ENCODE measurements at places on chromosomes 3 and 15. TPM values are rescaled to one million over a fixed set of nuclear protein-coding genes. Genes with fewer than 3 reads are reported as not detected.

GRCh38 chr3:32175607-32176197, 62.8 kb upstream of the CMTM8 start:
- DNase-seq = peak; percentile 46

DNA sequence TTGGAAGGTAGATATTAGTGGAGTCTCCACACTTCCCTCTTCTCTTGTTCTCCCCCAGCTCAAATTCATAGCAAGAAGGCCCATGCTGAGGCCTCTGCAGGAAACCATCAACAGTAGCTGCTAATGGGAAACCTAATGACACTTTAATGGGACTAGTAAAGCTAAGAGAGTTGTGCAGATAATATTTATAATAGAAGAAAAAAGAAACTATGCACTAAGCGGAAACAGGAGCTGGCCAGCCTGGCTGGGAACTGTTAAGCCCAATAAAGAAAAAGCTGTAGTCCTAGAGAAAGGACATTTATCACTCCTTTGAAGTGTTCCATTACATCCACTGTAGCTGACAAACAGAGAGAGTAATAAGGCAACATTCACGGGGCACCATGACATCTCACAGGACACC, 229.6 kb downstream of the IGSF11 start:
- no peak for DNase-seq

- no peak for DNase-seq
Observed at GRCh38 chr3:4748701-4749378, 230.4 kb upstream of the BHLHE40 start.

DNA sequence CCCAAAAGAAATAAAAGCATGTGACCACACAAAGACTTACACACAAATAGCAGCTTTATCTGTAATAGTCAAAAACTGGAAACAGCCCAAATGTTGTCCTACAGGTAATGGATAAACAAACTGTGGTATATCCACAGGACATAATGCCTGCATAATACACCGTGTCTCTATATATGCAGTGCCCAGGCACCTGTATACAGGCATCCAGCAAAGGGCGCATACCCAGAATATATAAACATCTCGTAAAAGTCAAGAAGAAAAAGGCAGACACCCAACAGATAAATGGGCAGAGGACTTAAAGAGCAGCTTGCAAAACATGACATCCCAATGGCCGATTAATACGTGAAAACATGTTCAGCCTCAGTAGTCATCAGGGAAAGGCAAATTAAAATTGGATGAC, 7.2 kb downstream of the OSBPL10 start:
- DNase-seq = no peak

- DNase-seq = no peak
Observed at GRCh38 chr3:126985132-126985985, 2.4 kb downstream of the PLXNA1 start.

SPTBN5 gene
- total RNA-seq = 7.1 TPM

DNA sequence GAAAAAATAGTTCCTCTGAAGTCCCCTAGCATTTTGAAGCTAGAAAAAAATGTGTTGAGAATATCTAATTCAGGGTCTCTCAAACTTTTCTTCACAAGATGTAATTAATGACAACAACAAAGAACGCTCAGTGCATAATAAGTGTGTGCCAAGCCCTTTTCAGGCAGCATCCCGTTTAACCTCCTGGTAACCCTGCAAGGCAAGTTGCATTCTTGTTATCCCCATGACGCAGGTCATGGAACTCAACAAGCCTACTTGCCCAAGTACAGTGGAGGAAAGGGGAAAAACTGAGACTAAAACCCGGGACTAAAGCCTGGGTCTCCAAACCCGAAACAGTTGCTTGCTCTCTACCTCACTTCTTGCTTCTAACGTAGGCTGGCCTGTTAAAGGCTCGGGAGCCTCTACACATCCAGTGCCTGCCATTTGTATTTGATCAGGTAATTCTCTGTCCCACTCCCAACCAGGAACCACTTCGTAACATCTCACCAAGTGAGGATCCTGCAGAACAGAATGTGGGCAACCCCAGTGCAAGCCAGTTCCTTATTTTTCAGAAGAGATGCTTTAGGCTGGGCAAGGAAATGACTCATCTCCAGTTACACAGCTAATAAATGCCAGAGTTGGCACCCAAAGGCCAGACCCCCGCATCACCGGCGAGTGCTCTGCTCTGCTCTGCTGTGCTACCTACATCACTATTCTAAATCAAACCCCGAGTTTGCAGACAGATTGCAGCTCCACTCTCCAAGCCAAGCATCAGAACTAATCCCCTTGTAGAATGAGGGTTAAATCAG, 28.3 kb downstream of the LMCD1 start:
- no peak for DNase-seq

- no peak for DNase-seq
Observed at GRCh38 chr3:38270606-38271005, 5.0 kb downstream of the SLC22A13 start.

- no peak for DNase-seq
Observed at GRCh38 chr3:43317461-43318316, 31.3 kb downstream of the SNRK start.

- DNase-seq = no peak
Observed at GRCh38 chr3:66904831-66905493, 93.1 kb upstream of the KBTBD8 start.

DNA sequence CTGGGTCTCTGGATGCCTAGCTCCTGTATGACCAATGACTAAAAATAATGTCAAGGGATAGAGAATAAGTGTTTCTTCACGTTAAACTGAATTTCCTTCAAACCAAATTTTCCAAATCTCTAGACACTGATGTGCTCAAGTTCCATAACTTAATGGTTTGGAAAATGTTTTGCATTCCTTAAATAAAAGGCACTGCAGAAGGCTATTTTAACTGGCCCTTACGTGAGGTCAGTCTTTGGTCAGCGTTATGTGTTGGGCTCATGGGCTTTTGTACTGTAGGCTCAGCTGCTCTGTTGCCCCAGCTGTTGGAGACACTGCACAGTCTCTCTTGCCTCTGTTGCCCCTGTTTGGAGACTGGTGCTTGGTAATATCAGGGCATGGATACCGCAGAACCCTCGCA, 188.5 kb downstream of the TPRG1 start:
- DNase-seq = no peak

FAM81A gene
- 2.8 TPM for total RNA-seq

DNA sequence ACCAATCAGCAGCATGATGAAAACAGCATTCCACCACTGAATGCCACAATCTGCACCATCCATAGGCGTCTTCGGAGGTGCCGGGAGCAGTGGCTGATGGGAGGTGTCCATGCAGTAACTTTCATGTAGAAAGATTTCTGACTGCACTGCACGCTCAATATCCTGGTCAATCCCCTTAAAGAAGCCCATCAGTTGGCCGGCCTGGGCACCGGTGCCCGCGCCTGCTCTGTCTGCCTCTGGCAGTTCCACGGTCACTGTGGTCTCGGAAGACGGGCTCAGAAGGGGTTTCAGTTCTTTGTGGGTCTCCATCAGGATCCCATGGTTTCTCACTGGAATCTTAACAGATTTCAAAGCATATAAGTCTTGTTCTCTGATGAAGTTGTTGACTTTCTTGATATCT, 3.9 kb downstream of the LYSMD4 start:
- DNase-seq = no peak

- DNase-seq = no peak
Observed at GRCh38 chr3:137205394-137206045, 247.7 kb downstream of the IL20RB start.

GRCh38 chr3:115022199-115022598, 124.9 kb downstream of the ZBTB20 start:
- DNase-seq = no peak

KCNMB3 gene
- total RNA-seq = 3.1 TPM

GRCh38 chr3:16388850-16389441, 123.9 kb downstream of the OXNAD1 start:
- DNase-seq = no peak

GRCh38 chr3:17741621-17742101, 770 bp downstream of the TBC1D5 start:
- peak; percentile 57 for DNase-seq

Measured in mucosa of gallbladder (tissue), 1 donor.